ENCODE measurements at places on chromosomes 7 and 10.
A peak's percentile ranks its signal among the peaks of the same experiment; 100 is the strongest.

- no peak for DNase-seq
Measured at GRCh38 chr7:16765436-16765859, 11.9 kb downstream of the TSPAN13 start.

GRCh38 chr10:80664071-80664680 is 126.5 kb downstream of the SH2D4B start:
- DNase-seq: peak; percentile 65

GRCh38 chr7:143811-144453 is 48.4 kb upstream of the FAM20C start:
- no peak for DNase-seq

GRCh38 chr7:151664268-151664667 is 144.6 kb upstream of the RHEB start:
- no peak for DNase-seq

Measured in HuH-7 (cell line).